ENCODE measurements at places on chromosomes 1 and 21.

DNA sequence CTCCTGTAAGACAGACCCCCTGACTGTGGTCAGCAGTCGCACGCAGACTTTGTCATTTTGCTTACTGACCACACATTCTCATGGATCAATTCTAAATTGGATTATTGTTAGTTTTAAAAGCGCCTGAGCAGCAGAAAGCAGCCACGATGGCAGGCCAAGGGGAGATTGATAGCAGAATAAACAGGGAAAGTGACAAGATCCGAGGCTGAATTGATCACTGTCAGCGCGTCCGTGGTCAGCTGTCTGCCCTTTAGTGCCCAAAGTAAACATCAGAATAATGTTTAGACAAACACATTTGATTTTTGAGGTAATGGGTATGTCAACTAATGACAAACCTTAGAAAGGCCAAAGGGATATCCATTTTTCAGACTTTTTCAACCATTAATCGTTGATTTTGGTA, 426.8 kb downstream of the SETD4 start:
- DNase-seq = no peak

GRCh38 chr1:28130901-28131300, 42.5 kb upstream of the EYA3 start:
- no peak for DNase-seq

DNA sequence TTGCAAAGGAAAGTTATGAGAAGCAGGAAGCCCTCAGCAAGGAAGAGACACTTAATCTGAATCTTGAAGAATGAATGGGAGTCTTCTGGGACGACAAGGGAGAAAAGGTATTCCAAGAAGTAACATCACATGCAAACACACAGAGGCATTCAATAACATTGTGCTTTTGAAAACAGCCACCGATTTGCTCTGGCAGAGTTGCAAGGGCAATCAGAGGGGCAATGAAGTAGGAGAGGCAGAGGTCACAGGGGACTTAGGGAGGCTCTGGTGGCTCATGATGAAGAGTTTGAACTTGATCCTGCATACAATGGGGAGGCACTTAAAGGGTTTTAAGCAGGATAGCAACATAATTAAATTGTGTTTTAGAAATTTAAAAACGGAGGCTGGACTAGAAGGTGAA, 107.7 kb downstream of the DDX20 start:
- DNase-seq = no peak

- DNase-seq = no peak
Observed at GRCh38 chr1:22484706-22485345, 33.2 kb downstream of the ZBTB40 start.

DNA sequence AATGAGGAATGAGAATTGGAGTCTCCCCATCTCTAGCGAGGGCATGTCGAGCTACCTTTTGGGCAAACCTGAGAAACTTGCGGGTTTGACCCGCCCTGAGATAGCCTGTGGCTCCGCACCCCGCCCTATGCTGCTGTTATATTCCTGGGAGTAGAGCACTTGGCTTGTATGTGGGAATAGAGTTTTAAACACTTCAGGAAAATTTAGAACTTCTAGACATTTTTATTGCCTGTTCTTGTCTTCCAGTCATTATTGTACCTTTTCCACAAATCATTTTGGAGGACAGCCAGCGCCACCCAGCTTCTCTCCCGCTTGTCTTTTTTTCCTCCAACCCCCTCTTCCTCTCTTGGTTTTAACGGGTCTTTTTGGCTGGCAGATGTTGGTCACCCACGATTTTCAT, 738 bp downstream of the GNPAT start:
- no peak for DNase-seq

DNA sequence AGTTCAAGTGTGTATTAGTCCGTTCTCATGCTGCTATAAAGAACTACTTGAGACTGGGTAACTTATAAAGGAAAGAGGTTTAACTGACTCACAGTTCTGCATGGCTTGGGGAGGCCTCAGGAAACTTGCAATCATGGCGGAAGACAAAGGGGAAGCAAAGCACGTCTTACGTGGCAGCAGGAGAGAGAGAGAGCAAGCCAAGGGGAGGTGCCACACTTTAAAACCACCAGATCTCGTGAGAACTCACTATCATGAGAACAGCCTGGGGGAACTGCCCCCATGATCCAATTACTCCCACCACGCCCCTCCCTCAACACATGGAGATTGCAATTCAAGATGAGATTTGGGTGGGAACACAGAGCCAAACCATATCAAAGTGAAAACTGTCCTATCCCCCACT, 4.1 kb upstream of the MIS18A start:
- no peak for DNase-seq

GRCh38 chr1:221308534-221309511, 429.6 kb downstream of the HLX start:
- no peak for DNase-seq

DNA sequence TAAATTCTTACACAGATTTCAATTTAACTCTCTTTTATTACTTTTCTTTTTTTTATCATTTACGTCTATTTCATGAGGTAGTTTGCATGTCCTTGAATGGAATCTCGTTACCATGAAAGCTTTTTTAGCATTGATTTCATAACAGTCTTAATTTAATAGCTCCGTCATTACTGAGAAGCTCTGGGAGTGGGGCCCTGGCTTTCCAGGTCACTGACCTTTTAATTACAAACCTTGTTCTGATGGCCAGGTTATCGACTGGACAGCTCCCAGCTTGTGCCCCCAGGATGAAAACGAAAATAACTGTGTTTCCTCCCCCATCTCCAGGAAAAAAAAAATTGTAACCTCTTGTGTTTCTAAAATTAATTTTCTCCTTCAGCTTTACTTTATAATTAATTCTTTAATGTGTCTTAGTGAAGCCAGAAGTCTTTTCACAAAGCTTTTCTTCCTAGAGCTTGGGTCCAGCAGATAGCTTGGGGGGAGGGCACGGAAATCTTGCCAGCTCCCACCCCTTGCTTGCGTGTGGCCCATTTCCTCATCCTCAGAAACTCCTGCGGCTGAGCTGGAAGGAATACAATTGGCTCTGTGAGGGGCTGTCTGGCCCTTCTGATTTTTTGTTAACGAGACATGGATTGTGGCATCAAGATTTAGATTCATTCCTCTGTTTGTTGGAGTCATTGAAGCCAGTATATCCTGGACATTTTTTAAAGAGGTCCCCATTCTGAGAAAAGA, 65.7 kb downstream of the PEX14 start:
- no peak for DNase-seq

GRCh38 chr1:181386340-181386739, 97.0 kb upstream of the CACNA1E start:
- DNase-seq = no peak

DNA sequence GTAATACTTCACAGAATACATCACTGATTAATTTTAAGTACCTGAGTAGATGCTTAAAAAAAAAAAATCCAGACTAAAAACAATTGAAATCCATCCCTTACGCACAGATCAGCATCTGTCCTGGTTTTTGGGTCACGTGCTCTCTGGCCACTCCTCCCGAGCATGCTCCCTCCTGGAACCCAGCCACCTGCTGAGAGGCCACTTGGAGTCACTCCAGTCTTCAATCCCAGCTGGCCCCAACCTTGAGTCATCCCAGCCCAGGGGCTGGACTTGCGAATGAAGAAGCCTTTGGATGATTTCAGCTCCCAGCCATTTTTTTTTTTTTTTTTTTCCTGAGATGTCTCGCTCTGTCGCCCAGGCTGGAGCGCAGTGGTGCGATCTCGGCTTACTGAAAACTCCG, 8.9 kb downstream of the MAP1LC3C start:
- DNase-seq = no peak

GRCh38 chr21:44648557-44649311, 2.5 kb downstream of the KRTAP10-11 start:
- DNase-seq = no peak

- DNase-seq = no peak
Observed at GRCh38 chr1:220921498-220921897, 42.3 kb downstream of the HLX start.

DNA sequence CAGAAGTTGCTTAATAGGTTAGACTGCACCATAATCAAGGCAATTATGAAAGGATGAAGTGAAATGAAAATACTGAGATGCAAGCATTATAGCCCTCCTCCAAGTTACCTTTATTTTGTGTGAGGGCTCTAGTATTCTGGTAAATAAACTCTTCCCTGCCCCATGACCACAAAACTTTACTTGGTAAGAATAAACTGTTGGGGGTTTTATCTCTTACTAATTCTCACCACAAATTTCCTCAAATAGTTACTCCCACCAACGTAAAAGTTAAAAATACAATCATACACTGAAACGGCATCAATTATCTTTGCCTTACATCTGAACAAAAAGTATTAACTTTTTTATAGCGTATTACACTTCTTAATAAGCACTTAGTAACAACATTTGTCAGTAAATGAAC, 29.5 kb downstream of the C21orf91 start:
- no peak for DNase-seq

GRCh38 chr1:154129391-154129970, 25.4 kb downstream of the NUP210L start:
- no peak for DNase-seq

DNA sequence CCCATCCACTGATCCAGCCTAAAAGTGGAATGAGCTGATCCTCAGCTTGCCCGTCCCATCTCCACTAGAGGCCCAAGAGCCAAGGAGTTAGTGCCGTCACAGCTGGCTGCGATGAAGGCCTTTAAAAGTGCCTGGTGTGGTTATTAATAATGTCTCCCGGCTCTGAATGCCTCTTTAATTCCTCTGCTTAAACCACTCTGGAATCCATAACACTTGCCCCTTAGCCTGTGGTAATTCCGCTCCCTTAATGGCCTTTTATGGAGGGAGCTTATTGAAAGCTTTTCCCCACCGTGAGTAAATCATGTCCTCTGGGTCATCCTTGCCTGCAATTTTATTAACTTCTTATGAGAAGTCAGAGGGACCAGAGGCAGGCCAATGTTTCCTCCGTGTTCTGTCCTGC, 55.4 kb downstream of the UBIAD1 start:
- DNase-seq = no peak

- no peak for DNase-seq
Observed at GRCh38 chr1:7174561-7174960, 389.3 kb downstream of the CAMTA1 start.

DNA sequence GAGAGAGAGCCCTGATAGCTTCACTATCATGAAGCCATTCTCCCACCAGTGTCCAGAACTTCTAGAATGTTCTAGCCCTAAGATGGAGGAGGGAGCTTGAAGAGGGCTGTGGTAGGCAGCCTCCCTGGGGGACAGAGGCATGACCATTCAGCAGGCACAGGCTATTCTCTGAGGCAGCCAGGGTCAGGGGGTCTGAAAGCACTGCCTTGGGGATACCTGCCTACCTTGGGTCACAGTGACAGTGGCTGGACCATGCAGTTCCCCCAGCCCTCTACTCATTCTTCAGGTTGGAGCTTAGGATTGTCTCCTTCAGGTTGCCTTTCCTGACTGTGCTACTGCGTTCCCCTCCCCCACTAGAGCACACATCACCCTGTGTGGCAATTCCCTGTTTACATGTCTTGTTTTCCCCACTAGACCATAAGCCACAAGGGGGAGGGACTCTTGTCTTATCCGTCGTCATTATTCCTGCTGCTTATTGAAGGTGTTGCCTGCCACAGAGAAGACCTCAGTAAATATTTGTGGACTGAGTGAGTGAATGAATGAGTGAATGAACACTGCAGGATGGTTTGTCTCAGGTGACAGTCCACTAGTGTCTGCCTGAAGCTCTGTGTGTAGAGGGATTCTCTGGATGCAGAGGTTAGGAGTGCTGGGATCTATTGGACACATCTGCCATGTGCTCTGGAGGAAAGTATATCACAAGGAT, 5.2 kb downstream of the ZDHHC18 start:
- DNase-seq = no peak

- peak; percentile 69 for DNase-seq
Observed at GRCh38 chr1:92483610-92484471, 2.9 kb downstream of the GFI1 start.

- no peak for DNase-seq
Observed at GRCh38 chr21:38170283-38170682, 86.5 kb upstream of the KCNJ15 start.

GRCh38 chr1:227924833-227925574, 22.7 kb downstream of the WNT9A start:
- no peak for DNase-seq

GRCh38 chr1:205229399-205229871, 1.7 kb downstream of the TMCC2 start:
- DNase-seq = peak; percentile 61

DNA sequence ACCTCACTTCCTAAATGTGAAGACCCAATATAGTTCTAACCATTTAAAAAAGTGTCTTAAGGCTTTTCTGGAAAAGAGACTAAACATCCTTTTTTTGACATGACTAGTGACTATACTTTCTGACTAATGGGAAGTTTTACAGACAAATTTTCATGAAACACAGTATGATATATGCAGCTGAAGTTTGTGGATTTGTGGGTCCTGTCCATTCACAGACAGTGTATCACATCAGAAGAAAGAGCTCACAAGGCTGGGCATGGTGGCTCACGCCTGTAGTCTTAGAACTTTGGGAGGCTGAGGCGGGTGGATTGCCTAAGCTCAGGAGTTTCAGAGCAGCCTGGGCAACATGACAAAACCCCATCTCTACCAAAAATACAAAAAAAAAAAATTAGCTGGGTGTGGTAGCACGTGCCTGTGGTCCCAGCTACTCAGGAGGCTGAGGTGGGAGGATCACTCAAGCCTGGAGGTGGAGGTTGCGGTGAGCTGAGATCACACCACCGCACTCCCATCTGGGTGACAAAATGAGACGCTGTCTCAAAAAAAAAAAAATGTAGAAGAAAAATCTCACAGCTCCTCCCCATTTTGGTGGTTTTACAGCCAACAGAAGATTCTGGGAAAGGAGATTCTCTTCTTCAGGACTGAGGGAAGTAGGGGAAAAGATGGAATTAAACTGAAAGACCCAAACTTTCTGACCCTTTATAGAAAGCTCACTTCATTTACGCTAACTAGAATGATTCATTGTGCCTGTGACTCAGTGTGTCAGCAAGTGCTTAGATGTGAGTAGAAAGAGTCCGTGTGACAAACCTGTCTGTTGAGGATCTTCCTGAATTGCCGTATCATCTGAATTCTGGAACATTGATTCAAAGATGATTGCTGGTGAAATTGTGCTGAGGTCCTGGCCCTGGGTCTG, 15.2 kb upstream of the YRDC start:
- DNase-seq = no peak

DNA sequence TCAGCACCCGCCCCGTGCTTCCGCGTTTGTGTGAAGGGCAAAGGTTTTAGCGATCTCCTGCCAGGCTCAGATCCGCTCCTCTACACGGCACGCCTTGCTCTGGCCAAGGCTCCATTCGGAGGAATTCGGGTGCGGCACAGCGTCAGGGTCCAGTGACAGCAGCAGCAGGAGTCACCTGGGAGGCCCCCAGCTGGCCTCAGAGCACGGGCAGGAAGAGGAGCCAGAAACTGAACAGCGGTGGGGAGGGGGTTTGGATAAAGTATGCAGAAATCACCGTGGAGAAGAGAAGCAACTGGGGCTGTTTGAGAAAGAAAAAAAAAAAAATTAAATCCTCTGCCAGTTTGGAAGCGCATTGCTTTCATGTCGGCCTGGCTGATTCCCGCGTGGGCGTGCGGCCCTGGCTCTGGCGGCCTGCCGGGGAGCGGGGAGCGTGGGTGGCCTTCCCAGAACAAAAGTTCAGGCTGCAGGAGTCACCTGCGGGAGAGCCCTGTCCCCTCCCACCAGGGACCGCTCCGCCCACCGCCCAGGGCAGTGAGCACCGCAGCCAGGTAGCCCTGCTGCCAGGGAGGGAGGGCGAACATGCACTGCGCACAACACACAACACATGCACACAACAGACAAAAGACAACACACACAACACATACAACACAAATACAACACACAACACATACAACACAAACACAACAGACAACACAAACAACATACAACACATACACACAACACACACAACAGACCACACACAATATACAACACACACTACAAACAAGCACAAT, 107.6 kb downstream of the ETS2 start:
- DNase-seq = no peak

GRCh38 chr1:161511018-161511755, 5.9 kb downstream of the FCGR2A start:
- DNase-seq = no peak
